ENCODE measurements at places on chromosomes 6 and 20. TPM values are rescaled to one million over a fixed set of nuclear protein-coding genes. Genes with fewer than 3 reads are reported as not detected.

Gene ZSCAN23
- 2.9 TPM for total RNA-seq

Gene RBPJL
- not detected for total RNA-seq

Gene WFDC9
- not detected for total RNA-seq

Gene RNASET2
- total RNA-seq, result 85.2 TPM

GRCh38 chr20:23286346-23286745, 64.2 kb upstream of the NXT1 start:
- DNase-seq, result no peak

DNA sequence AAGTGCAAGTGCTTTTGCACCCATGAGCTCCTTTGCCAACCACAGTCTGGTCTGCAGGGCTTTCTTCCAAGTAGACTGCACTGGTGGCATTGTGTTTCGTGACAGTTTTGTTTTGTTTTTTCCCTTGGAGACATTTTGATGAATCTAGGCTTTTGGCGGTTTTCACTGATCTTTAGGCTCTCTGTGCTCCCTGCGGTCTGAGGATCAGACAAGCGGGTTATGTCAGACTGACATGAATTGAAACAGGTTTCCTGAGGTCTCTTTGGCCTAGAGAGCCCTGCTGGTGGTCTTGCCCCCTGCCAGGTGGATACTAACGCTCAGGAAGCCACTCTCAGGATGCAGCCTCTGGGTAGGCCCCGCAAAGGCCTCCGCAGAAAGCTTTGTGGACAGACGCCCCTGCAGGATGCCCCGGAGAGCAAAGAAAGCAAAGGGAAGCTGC, 555.4 kb upstream of the AGPAT4 start:
- DNase-seq, result no peak

DNA sequence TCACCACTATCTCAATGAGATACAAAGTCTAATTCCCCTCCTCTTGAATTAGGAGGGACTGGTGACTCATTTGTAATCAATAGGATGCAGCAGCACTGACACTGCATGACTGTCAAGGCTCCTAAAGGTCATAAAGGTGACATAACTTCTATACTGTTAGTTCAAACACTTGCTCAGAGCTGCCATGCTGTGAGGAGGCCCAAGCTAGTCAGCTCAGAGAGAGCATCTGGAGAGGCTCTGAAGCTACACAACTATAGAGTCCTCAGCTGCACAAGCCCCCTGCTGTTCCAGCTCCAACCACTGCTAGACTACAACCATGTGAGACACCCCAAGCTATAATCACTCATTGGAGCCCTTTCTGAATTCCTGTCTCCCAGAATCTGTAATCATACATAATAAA, 17.0 kb upstream of the HEY2 start:
- DNase-seq, result no peak

DNA sequence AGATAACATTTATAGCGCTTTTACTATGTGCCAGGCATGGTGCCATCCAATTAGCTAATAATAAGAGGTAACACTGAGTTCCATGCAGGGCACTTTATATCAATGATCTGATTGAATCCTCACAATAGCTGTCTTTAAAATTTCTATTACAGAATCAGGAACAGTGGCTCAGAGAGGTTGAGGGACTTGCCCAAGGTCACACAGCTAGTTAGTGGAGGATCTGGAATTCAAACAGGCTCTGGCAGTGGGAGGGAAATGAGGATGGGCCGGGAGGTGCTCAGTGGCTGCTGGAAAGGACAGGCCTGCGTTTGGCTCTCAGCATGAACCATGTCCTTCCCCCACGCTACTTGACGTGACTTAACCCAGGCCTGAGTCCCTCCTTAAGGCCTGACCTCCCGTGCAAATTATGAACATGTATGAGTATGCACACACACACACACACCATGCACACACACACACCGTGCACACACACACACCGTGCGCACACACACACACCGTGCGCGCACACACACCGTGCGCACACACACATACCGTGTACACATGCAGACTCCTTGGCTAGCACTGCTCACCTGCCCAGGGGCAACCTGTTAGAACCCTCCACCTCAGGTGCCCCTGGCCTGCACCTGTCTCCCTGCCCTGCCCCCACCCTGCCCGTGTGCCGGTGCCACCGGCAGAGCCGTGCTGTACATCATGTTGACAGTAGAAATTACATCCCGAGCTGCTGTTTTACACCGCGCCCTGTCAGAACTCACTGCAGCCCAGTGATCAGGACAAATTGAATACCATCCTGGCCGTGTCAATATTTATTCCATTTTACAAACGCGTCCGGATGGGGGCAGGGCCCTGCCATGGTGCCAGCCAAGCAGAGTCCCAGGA, 43.7 kb downstream of the CDH22 start:
- DNase-seq, result no peak

GRCh38 chr20:59253779-59254319, 46.6 kb upstream of the EDN3 start:
- DNase-seq, result peak; percentile 59

DNA sequence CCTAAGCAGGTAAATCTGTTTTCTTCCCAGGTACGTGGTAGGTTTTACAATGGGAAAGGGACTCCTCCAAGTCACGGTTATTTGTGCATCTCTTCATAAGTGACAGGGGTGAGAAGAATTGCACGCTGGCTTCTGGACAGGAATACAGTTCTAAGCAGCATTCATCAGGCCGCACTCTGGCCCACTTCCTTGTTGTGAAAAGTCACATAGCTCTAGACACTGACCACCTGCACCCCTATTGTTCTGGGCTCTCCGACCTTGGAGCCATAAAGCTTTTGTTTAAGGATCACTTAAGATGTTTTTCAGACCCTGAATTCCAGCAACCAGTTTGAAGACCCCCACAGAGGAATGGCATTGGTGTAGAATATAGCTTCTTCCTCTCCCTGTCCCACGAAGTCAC, 31.4 kb downstream of the RAMACL start:
- DNase-seq, result no peak

GRCh38 chr20:54257071-54257816, 49.4 kb downstream of the PFDN4 start:
- no peak for DNase-seq

DNA sequence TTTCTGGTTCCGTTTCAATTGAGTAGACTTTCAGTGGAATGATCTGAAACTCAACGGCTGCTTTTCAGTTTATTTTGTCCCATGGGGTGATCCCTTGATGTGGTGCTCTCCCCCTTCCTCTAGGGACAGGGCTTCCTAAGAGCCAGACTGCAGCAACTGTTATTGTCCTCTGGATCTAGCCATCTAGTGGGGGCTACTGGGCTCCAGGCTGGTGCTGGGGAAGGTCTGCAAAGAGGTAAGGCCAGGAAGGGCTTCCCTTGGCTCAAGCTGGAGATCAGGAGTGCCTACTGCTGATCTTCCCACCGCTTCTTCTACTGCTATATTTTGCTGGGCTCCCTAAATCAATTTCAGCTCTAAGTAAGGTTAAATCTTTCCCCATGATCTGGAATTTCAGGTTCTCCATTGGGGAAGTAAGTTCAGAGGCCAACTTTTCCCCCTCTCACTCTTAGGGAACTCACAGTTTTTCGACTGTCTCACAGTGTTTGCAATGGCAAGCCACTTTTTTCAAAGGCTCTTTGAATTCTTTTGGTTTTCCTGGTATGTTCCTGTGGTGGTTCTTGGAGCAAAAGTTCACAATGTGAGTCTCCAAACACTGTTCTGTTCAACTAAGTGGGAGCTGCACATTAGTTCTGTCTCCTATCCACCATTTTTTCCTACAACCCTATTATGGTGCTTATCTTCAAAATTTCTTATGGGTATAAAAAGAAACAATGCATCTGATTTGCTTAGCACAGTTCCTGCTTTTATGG, 286.2 kb upstream of the EXOC2 start:
- no peak for DNase-seq

GRCh38 chr6:50681213-50681824, 32.0 kb upstream of the TFAP2D start:
- DNase-seq, result no peak

GRCh38 chr20:5652626-5653553, 97.3 kb upstream of the SHLD1 start:
- no peak for DNase-seq

DNA sequence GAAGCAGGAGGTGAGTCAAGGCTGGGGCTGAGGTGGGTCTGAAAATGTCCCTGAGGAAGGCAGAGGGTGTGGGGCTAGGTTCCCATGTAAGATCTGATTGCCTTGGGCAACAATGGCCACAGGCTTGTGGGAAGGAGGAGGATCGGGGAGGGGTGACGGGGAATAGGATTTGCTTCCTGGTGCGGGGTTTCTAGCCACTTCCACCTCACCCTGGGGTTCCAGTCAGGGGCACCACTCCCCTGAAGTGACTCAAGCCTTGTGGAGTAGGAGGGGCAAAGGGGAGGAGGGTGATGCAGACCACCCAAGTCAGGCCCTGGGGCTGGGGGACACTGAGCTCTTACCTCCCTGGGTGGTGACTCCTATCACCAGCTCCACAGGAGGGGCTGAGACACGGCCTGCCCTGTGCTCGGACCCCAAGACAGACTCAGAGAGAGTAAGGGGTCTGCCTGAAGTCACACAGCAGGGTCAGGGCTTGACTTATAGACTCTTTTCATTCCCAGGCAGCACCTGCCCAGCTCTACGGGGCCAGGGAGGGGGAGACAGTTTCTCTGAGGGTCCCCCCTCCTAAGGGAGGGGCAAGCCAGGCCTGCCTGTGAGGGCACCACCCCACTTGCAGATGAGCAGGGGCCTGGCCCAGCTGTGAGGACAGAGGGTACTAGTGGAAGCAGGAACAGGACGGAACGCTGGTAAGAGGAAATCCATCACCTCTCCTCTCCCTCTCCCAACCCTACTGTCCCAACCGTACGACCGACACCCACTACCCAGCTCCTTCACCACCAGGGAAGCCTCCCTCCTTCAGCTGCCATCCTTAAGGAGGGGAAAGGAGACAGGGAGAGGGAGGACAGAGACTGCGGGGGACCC, 12.4 kb upstream of the SPDEF start:
- no peak for DNase-seq

DNA sequence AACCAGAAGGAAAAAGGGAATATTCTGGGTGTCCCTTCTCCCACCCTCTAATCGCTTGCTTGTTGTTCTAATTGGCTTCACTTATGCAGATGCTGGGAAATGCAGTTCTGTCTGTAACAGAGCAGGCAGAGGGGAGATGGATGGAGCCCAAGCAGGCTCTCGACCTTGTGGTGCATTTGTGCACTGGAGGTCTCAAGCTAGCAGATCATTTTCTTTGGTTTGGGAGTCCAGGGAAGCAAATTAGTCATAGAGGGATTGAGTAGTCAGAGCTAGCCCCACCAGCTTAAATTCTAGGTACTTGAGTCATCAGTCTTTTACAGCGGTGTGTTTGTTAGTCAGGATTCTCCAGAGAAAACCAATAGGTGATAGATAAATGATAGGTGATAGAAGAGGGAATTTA, 234.7 kb upstream of the ECI2 start:
- no peak for DNase-seq

DNA sequence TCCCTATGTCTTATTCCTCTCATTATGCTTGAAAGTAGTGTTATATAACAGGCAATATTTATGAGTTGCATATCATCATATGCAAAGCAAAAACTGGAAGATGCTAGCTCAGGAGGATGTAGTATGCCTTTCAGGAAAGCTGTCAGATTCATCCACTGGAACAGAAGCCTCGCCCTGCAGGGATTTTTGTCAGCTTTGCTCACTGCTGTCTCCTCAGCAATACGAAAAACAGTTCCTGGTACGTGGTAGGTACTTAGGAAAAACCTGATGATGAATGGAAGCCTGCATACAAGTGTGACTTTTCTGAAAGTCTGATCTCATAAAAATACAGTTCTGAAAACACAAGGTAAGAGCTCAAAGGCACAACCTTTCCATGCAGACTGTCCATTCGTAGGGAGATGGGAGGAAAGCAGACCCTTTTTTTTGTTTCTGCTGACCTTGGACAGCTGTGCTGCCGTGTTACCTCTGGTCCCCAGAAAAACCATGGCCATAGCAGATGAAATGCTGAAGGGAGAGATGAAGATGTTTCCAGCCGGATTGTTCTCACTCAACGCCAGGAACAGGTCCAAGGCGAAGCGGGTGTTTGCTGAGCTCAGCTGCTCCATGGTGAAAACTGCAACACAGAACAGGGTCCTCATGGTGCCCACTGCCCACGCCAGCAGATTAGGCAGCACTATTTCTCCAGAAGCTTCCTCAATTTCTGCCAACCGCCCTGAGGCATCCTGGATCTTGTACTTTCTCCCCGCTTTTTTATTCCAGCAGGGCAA, 1.5 kb downstream of the SERPINB1 start:
- DNase-seq, result no peak

DNA sequence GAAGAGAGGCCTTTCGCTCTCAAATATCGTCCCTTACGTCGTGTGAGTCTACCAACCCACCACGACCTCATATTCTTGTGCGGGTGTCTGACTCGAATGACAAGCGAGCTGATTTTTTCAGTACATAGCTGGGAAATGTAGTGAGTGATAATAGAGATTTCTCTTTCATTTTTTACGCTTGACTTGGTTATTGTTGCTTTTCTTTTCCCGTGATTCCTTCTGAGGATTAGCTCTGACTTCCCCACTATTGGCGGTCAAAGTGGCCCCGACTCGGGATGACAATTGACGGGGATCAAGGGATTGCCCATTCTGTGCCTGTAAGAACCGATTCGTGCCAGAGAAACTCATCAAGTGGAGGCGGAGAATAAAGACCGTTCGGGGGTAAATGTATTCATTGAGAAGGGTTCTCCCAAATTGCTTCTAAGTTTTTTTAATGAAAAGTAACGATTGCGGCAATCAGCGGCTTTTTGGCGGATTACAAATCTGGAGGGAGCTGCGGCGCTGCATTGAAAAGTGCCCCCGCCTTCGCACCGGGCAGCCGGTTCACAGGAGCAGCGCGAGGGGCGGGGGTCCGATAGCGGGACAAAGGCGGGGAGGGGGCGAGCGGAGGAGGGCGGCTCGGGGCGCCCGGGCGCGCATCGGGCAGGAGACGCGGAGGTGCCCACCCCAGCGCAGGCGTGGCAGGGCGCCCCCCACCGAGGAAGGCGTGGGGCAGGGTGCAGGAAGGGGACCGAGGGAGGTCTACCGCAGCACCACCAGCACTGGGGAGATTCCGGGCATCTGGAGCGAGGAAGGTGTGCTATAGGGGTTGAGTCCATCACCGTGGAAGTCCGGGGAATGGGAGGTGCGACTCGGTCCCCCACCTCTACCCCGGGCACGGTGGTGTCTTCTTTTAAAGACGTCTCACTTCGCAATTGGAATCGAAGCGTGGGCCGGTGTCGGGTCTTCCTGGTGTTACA, 44.5 kb upstream of the OSTM1 start:
- peak; percentile 39 for DNase-seq

DNA sequence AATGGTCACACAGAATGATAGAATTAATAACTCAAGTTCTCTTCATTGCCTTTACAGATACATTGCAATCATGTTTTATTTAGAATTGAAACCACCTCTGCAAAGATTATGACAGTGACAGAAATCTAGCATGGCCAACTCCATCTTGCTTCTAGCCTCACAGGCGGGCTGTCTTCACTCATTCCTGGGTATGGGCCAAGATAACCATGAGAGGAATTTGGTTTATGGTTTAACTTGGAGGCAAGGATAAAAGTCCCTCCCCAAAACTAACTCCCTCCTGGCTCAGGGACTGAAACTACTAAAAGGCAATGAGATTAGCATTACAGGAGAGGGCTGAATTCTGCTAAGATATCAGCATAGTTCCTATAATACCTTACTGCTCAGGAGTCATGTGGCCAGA, 95.2 kb upstream of the CST7 start:
- DNase-seq, result no peak
